Stimulated activated CD4-positive, alpha-beta T cell treated with anti-CD3 and anti-CD28 coated beads, Interleukin-15, amount 100 ng/mL, for 48 hours (primary cell): ENCODE measurements at places on chromosomes 12 and 14.

- DNase-seq, result no peak
Observed at GRCh38 chr12:112480931-112481330, 62.2 kb downstream of the PTPN11 start.

- DNase-seq, result no peak
Observed at GRCh38 chr12:23744696-23745095, 204.8 kb downstream of the SOX5 start.

- no peak for DNase-seq
Observed at GRCh38 chr12:53612978-53613377, 13.2 kb downstream of the ATF7 start.

GRCh38 chr14:23145794-23146350 lies 26.8 kb upstream of the CEBPE start:
- DNase-seq, result no peak
